Bronchial epithelial cell (primary cell): ENCODE measurements at places on chromosomes 1 and 21.

- peak; percentile 73 for DNase-seq
Measured at GRCh38 chr1:26145041-26145959, 13.6 kb upstream of the FAM110D start.

DNA sequence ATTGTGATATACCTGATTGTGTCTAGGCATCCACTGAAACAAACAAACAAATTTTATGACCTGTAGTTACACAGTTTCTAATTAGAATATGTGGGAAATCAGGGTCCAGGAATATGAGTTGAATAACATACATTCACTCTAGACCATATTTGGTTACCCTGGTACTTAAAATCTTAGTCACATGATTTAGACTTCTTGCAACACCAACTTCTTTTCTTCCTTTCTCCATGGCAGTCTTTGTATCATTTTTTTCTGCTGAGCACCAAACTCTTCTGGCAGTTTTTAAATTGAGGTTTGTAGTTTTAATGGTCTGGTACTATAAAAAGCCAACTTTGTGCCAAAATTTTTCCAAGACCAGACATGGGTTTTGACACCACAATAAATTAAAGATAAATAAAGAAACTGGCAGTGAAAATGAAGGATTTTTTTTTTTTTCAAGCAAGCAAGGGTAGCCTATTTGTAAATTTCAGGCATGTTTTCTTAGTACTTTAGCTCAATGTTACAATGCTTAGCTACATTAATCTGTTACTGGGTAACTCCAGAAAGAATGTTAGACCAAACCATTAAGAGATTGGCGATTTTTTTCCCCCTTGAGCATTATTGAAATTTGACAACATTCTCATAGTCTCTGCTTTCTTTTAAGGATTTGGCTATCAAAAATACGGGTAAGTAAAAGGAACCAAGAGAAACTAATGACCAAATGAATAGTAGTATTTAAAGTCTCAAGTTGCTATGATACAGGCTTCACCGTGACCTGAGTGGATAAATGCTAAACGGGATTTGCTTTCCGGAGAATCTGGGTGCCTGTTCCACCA, 108.5 kb downstream of the NFIA start:
- no peak for DNase-seq

DNA sequence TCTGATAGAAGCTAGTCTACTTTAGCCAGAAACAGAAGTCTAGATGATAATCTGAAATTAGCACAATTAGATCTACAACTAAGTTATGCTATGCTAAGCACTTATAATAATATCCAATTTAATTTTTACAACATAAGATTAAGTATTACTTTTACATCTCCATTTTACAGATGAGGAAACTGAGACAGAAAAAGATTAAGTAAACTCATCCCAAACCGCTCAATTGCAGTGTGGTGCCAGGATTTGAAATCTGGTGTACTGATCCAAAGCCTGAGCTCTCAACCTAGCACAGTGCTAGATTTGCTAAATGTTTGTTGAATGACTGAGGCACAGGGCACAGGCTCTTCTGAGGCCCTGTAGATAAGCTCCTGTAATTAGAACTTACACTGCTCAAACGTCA, 13.8 kb downstream of the KNCN start:
- DNase-seq: no peak

- no peak for DNase-seq
Measured at GRCh38 chr1:228003461-228004330, 3.1 kb upstream of the WNT3A start.

DNA sequence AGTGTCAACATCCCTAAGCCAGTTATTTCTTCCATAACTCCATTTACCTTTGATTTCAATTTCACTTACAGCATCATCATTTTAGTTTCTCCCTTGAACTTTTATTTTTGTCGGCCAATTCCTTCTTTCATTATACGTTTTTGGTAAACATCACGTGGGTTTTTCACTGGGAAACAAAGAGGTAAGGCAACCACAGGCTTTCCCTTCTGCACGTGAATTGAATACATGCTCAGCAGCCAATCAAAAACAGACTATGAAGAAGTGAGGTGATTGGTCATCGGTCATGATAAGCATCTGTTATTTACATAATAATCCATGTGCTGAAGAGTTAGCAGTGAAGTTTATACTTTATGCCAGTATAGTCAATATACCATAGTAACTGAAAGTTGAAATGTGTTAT, 98.7 kb downstream of the NCAM2 start:
- DNase-seq: no peak

DNA sequence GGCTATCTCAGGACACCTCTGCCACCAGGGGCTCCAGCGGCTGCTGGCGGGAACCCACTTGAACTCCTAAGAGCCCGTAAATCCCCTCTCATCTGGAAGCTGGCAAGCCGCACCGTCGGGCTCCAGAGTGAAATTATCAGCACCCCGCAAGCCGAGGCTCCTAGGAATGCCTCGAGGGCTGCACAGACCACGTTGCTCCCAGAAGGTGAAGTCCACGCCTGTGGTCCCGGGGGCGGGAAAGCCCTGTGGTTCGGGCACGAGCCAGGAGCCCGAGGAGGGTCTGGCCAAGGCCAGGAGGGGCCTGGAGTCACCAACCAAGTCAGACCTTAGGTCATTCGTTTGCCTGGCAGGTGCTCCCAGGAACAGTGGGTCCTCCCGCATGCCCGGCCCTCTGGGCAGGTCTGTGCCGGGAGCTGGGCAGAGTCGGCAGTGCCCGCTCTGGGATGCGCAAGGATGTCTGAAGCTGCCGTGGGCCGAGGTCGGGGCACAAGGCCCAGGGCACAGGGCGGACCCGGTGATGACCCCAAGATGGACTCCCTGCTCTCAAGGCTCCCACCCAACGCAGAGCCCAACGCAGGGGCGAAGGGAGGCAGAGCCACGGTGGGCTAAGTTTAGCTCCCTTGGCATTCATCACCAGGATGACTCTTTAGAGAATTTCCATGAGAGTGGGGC, 8.9 kb downstream of the ACTRT2 start:
- no peak for DNase-seq

DNA sequence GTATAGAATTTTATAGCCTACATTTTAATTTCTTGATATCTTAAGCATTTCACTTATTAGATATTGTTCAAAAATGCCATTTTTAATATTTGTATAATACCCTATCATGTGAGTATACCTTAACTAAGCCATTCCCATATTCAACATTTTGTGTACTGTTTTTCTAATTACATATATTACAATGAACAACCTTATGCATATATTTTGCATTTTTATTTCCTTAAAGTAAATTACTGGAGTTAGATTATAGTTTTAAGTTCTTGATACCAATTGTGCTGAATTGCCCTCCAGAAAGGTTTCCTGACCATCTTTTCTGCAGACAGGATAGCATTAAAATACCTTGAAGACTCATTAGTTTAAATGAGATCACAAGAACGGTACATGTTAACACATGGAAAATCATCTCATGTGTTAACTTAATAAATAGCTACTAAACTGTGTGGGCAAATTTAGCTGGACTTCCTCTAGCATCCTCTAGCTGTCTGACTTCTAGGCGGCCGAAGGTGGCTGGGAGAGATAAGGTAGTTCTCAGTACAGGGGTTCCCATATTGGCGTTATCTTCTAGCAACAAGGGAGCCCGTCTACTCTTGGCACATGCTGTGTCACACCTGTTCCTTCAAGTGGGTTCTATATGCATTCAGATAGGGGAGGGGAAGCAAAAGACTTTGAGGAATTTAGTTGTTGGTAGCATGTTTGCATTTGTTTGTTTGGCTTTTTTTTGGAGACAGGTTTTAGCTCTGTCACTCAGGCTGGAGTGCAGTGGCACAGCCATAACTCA, 8.9 kb downstream of the DCLRE1B start:
- DNase-seq: no peak

GRCh38 chr1:246397046-246397445, 110.0 kb downstream of the SMYD3 start:
- DNase-seq: no peak

DNA sequence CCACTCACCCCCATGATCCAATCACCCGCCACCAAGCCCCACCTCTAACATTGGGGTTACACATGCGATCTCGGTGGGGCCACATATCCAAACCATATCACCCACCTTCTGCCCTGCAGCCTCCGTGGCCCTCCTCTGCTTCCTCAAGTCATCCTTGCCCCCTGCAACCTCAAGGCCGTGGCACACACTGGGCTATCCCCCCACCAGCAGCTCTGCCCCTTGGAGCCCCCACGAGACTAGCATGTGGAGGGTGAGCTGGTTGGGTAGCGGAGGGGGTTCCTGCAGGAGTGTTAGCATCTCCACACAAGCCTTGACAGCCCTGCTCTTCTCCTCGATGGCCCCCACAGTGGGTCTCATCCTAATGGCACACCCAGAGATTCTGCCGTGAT, 100.8 kb downstream of the TOMM20 start:
- DNase-seq: no peak

DNA sequence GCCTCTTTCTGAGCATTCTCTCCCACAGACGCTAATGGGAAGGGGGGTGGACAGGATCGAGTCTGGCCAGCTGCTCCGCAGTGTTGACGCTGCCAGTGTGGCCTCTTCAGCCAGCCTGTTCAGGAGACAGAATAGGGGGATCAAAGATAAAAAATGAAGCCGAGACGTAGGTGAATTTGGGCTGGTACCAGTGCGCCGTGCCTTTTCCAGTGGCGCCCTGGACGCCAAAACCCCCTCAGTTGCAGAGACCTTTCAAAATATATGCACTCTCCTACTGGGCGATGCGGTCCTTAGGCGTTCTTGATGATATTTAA, 1.1 kb downstream of the TTC3 start:
- DNase-seq: no peak
